ENCODE measurements at places on chromosomes 13 and 19.

DNA sequence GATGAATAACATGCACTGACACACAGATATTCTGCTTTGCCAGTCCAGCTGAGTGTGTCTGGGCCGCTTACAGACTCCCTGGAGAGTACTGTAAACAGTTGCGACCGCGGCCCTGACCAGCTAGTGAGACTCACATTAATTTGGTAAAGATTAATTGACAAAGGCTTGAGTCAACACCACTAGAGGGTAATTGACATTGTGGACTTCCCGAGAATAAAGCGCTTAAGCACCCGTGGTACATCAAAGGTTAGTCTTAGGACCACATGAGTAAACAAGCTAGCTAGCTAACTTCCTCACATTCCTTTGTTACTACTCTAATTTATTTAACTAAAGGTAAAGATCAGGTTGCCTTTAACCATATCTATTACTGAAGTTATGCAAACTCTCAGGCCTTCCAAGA, 624.4 kb upstream of the ARGLU1 start:
- peak; percentile 25 for DNase-seq

- DNase-seq: no peak
Measured at GRCh38 chr19:11337080-11337479, 2.4 kb downstream of the RAB3D start.

- DNase-seq: no peak
Measured at GRCh38 chr13:91318886-91319285, 28.6 kb upstream of the MIR17HG start.

DNA sequence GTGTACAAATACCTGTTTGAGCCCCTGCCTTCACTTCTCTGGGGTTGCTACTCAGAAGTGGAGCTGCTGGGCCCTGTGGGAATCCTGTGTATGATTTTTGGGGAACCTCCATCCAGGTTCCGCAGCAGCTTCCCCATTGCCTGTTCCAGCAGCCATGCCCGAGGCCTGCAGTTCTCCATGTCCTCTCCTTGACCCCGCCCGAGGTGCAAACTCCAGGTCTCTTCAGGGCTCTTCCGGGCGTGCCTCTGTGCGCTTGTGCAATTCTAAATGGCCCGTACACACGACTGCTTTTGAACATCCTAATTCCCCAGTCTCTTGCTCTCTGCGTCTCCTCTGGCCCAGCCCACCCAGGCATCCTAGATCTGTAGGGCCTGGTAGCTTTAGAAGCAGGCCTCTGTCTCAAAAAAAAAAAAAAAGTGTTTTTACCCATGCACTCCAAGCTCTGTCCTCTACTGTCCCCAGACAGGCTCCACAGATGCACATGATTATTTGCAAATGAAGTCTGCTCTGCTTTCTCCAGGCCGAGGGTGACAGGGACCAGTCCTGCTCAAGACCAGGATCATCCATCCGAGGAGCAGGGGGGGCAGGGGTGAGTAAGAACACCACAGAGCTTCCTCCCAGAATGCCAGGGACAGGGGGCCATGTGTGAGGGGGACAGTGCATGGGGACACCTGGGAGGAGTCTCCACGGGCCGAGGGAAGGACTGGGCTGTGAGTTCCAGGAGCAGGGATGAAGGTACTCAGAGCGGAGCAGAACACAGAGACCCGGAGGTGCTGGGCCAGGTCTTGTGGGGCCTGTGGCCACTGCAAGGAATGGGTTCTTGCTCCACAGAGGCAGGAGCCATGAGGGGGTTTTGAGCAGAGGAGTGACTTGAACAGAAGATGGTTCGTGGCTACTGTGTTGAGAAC, 51.7 kb downstream of the SLC7A9 start:
- DNase-seq: no peak

- peak; percentile 27 for DNase-seq
Measured at GRCh38 chr19:15177269-15178116, 23.3 kb downstream of the NOTCH3 start.

- no peak for DNase-seq
Measured at GRCh38 chr19:16315825-16316505, 8.7 kb upstream of the KLF2 start.

GRCh38 chr13:30440910-30441703, 18.8 kb downstream of the UBE2L5 start:
- DNase-seq: no peak

GRCh38 chr19:41029524-41030432, 38.7 kb downstream of the CYP2B6 start:
- DNase-seq: no peak

DNA sequence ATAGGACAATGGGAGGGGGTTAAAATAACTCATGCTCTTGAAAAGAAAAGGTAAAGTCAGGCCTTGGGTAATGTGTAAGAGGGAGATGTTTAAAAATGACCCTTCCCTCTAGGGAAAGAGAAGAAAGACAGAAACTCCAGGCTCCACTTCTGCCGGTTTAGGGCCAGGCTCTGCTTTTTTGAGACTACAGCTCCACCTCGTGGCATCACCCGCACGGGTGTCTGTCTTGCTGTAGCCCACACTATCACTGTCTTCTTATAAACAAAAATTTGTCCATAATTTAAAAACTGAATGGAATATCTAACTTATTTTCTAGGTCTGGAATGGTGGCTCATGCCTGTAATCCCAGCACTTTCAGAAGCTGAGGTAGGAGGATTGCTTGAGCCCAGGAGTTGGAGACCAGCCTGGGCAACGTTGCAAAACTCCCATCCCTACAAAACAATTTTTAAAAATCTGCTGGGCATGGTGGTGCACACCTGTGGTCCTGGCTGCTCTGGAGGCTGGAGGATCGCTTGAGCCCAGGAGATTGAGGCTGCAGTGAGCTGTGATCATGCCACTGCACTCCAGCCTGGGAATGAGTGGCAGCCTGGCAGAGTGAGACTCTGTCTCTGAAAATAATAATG, 65.1 kb upstream of the GTF3A start:
- DNase-seq: no peak

- no peak for DNase-seq
Measured at GRCh38 chr19:29812080-29812880, 489 bp downstream of the CCNE1 start.

GRCh38 chr19:573519-573825, 1.1 kb downstream of the BSG start:
- DNase-seq: no peak

GRCh38 chr19:39412867-39413271, 400 bp downstream of the PLEKHG2 start:
- DNase-seq: no peak

DNA sequence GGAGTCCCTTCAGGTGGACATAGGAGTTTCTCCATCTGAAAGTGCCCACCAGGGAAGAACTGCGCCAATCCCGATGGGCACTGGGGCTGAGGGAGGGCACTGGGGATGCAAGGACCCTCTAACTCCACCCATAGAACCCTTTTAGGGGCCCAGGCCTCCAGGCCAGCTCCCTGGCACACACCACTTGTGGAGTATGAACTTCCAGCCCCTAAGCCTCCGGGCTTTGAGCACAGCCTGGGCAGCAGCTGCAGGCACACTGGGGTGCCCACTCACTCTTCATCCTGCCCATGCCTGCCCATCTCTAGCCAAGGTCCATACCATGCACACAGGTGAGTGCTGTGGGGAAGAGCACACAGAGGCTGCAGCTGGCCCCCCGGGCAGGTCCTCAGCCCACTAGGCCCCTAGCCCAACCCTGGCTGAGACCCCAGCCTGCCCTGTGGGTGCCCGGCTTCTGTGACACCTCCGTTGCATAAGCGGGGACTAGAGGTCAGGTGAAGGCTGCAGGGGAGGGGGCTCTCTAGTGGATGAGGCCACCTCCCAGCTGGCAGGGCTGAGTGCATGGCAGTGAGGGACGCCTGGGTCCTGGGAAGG, 14.6 kb upstream of the SLC7A10 start:
- DNase-seq: no peak

- DNase-seq: no peak
Measured at GRCh38 chr19:6238643-6239281, 41.0 kb downstream of the MLLT1 start.

DNA sequence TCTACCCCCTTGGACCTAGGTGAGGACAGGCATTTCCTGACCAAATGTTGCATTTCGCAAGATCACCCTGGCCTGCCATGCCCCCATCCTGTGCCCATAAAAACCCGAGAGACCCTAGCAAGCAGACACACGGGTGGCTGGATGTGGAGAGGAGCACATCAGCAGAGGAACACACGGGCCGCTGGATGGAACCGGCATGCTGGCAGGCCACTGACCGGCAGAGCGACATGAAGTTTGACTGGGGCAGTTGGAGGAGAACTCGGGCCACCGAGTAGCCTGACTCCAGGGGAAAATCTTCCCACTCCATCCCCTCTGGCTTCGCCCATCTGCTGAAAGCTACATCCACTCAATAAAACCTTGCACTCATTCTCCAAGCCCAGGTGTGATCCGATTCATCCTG, 329.3 kb downstream of the FGF9 start:
- no peak for DNase-seq

DNA sequence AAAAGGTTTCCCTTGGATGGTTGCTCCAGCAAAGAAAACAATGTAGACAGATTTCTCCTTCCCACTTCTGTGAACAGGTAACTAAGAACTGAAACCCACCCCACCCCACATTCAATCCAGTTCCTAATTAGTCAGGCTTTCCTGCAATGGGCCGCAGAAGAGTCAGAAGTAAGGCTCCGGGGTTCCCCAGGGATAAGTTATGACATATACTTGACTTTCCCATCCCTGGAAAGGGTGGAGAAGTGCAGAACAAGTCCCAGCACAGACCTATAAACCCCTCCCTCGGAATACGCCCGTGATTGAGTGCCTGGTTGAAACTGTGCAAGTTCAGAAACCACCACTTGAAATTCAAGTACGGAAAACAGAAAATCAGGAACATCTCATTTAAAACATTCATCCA, 24.9 kb downstream of the RCBTB2 start:
- no peak for DNase-seq

DNA sequence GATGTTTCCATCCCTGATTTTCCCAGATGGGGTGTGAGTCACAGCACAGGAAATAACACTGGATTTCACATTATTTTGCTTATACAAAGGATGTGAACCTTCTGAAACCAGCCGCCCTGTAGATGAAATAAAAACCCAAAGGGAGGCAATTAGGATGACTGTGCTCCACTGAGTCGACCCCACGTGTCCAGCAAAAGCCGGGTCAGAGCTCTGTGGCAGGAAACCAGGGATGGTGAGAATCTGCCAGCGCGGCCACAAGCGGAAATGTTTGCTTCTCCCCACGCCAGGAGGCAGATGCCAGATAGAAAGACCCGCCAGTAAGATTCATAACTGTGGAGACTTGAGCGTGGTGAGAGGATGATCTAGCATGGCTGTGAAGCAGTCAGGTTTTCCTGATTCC, 764.4 kb downstream of the LIG4 start:
- no peak for DNase-seq

DNA sequence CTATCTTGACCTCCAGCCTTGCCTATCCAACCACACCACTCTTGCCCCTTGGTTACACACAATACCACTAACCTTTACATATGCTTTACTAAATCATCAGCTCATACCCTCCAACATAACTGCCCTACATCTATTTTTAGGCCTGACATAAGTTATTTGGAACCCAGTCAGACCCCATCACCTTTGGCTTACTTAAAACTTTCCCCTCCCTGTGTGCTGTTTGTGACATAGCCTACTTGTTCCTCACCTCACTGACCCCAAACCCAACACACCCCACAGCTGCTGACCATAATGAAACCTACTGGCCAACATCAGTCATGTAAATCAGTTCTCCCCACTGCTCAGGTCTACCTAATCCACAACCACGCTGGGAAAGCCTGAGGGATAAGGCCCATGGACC, 4.9 kb downstream of the ZNF266 start:
- no peak for DNase-seq

DNA sequence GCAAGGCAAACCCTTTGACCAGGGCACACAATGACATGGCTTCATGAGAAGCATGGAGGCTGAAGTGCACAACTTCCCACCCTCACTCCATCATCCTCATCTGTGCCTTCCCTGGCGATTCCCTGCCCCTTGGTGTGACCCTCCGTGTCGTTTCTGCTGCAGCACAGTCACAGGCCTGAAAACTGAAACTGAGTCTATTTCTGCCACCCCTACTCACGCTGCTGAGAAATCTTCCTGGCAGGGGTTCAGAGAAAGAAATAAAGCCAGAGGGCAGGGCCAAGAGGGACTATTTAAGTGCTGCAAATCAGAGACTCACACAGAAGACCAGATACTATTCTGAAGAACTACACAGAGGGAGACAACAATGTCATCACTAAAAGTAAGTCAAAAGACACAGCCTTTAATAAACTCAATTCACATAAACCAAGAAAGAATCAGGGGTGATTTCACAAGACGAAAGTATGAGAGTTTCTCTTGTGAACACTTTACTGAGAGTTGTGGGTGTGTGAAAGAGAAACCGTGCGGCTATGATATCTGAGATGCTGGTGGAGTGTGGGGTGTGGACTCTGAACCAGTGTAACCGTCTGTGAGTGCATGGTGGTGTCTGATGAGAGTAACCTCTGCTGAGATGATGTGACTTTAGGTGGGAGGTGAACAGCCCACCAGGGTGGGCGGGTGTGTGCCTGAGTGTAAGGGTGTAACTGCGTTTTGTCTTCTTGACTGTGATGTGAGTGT, 23.5 kb downstream of the LGALS16 start:
- no peak for DNase-seq

- no peak for DNase-seq
Measured at GRCh38 chr13:90746230-90746629, 601.3 kb upstream of the MIR17HG start.

Measured in NCI-H2081 treated with DMSO at 0.1 percent for 48 hours (cell line).